MG63 (cell line): ENCODE measurements at places on chromosomes 2 and 18. TPM values are rescaled to one million over a fixed set of nuclear protein-coding genes. Genes with fewer than 3 reads are reported as not detected.

The AMMECR1L gene
- 12.9 and 17.2 TPM in 2 replicates for total RNA-seq

GRCh38 chr18:55316486-55317184 lies 271.4 kb downstream of the TCF4 start:
- DNase-seq: no peak

The PROM2 gene
- 2.0 and 2.3 TPM in 2 replicates for total RNA-seq

DNA sequence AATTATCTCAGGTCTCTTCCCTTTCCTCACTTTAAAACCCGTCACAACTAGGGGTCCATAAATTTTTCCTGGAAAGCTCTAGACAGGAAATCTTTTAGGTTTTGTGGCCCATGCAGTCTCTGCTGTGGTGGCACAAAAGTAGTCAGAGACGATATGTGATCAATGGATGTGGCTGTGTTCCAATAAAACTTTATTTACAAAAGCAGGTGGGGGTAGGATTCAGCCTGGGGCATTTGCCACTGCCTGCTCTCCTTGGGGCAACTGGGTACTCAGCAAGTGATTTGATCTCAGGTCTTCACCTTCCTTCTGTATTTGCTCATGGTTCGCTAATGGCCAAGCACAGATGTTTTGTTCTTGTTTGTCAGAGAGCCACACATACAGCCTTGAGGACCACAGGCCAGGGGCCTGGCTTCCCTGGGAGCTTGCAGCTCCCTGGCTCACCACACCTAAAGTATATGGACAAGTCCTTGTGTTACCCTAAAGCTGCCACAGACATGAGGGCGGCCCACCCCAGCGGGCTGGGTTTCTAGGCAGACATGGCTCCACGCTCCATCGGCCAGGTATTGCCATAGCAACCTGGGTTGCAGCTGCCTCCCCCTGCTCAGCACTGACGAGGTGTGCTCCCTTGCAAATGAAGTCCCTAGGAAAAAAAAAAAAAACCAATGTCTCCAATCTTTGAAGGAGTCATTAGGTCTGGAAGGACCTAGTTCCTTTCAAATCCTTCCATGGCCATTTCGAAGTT lies 89.7 kb upstream of the YWHAQ start:
- DNase-seq: no peak

DNA sequence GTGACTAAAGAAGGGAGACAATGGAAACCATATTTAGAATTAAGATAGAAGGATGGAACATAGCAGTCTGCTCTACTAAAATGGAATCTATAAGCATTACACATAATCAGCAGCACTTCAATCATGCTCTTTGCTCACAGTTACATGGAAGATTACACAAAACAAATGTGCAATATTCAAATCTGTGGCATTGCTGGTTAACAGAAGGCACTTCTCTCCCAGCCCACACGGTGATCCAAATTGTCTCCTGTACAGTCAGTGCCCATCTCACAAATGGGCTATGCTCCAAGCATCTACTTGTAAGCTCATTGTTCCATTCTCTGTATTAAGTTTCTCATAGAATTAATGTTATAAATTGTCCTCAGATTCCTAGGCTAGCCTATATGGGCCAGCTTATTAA lies 716.6 kb downstream of the NRXN1 start:
- DNase-seq: no peak

DNA sequence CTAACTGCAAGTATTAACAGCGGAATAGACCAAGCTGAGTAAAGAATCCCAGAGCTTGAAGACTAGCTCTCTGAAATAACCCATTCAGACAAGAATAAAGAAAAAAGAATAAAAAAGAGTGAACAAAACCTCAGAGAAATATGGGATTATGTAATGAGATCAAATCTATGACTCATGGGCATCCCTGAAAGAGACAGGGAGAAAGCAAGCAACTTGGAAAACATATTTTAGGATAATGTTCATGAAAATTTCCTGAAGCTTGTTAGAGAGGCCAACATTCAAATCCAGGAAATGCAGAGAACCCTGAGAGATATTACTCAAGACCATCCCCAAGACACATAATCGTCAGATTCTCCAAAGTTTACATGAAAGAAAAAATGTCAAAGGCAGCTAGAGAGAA lies 17.3 kb downstream of the PFN4 start:
- DNase-seq: no peak

DNA sequence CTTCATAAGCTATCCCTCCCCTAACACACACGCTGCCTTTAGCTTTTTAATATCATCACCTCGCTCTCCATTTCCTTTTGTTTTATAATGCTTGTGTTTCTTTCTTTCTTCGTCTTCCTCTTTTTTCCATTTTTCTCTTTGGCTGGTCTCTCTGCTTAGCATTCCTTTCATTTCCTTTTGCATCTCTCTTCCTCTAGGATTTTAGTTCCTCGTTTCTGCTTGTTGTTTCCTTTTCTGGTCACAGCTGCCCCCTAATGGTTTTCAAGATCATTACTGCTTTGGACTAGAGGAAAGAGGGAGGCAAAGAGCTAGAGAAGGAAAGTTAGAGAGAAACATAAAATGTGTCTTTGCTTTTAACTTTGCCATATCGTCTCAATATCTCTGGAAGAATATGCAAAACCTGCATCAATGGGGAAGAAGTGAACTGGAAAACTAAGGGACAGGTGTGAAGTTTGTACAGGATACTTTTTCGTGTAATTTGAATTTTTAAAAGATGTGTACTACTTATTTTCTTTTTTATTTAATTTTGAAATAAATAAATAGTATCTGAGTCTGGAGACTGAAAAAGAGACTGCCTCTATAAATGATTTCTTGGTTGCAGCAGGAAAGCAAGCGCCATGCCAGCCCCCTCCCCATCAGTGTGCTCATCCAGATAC lies 6.3 kb upstream of the NRP2 start:
- no peak for DNase-seq

DNA sequence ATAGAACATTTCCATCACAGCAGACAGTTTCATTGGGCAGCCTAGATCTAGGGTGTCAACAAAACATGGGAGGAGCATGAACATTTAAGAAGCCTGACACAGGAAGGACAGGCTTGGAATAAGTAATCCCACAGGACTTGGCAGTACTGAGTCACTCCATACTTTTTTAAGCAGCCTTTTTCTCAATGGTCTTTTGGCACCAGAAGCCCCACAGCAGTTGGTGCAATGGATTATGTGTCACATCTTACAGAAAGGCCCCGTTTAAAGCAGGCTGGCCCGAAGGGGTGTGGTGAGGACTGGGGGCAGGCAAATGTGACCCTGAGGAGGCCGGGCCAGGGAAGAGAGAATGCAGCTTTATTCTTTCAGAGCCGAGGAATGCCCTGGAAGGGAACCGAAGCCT lies 26.6 kb downstream of the SPTBN1 start:
- peak; percentile 86 for DNase-seq

The ATOH8 gene
- 43.5 and 59.1 TPM in 2 replicates for total RNA-seq

DNA sequence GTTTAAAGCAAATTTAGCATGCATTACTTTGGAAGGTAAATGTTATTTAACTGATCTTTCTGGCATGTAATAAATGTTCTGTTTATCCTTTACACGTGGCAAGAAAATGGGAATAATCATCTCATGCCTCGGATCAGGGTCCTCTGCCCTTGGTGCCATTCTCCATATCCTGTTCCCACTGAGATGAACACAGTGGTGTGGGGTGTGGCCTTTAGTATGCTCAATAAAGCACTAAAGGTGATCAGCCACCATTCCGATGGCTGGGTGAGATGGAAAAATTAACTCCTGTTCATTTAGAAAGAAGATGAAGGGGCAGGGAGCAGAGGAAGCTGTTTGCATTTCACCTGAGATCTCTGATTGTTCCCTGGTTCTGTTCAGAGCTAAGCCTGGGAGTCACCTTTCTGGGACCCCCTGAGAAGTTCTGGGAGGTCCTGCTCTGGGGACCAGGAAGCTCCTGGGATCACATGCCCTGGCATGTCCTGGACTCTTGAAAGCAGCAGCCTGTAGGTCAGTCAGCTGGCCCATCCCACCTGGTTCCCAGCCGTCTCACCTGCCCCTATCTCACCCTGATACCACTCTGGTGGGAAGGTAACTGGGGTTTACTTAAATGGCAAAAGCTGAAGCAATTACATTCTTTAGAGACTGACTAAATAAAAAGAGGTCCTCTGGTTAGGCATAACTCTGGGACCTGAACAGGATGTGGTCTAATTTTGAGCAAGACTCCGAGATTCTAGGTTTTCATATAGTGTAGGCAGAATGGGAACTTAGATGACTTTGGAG lies 288.9 kb upstream of the EPAS1 start:
- no peak for DNase-seq

DNA sequence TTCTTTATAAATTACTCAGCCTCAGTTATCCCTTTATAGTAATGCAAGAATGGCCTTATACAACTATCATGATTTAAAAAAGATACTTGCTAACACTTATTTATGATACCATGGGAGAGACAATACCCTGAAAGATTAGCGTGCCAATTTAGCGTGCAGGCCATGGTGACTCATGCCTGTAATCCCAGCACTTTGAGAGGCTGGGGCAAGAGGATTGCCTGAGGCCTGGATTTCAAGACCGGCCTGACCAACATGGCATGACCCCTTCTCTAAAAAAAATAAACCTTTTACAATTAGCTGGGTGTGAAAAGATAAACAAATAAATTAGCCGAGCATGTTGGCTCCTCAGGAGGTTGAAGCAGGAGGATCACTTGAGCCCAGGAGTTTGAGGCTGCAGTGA lies 493.4 kb upstream of the FSIP2 start:
- no peak for DNase-seq

The TAF4B gene
- total RNA-seq: 3.7 and 5.7 TPM in 2 replicates

DNA sequence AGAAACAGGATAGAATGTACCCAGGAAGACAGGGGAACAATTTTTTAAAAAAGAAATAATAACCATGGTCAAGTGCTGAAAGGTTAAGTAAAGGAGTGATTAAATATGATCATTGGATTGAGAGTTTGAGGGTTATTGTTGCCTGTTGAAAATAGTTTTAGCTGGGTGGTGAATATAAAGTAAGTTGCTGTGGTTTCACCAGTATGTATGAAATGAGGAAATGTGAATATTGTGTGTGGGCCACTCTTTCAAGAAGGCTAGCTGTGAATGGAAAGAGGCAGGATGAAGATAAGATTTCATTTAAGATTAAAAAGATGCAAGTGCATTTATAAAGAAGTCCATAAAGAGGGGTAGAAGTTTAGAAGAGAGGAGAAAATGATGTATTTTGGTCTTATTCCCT lies 53.8 kb downstream of the GULP1 start:
- no peak for DNase-seq

DNA sequence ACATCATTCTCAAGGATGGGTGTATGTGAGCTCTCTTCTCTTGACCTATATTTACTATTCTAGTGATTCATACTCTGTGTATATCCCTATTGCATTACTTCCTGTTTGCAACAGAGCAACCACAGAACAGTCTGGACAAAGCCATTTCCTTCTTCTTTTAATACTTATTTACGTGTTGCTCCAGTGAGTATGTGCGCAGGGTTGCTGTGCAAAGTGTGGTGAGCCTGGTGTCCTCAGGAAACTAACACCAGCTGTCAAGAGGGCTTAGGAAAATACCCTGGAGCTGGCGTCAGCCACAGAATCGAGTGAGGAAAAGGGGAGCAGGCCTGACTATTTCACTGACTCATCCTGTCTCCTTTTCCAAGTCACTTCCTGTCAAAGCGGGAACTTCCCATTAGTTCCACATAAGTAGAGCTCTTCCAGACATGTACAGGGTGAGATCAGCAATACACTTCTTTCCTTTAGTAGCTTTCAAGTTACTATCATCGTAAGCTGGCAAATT lies 214.1 kb upstream of the COPS8 start:
- DNase-seq: peak; percentile 92

DNA sequence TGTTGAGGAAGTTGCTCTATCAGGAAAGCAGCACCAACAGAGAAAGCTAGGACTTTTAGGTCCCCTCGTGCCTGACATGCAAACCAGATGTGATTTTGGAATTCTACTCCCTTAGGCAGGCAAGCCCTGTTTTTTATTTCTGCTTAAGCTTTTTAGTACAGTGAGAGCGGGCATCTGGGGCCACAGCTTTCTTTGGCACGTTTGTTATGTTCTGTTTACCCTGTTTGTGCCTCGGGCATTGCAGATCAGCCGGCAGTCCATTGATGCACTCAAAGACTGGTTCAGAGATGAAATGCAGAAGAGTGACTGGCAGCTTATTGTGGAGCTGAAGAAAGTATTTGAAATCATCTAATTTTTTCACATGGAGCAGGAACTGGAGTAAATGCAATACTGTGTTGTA lies 61.9 kb downstream of the EIF5B start:
- no peak for DNase-seq

DNA sequence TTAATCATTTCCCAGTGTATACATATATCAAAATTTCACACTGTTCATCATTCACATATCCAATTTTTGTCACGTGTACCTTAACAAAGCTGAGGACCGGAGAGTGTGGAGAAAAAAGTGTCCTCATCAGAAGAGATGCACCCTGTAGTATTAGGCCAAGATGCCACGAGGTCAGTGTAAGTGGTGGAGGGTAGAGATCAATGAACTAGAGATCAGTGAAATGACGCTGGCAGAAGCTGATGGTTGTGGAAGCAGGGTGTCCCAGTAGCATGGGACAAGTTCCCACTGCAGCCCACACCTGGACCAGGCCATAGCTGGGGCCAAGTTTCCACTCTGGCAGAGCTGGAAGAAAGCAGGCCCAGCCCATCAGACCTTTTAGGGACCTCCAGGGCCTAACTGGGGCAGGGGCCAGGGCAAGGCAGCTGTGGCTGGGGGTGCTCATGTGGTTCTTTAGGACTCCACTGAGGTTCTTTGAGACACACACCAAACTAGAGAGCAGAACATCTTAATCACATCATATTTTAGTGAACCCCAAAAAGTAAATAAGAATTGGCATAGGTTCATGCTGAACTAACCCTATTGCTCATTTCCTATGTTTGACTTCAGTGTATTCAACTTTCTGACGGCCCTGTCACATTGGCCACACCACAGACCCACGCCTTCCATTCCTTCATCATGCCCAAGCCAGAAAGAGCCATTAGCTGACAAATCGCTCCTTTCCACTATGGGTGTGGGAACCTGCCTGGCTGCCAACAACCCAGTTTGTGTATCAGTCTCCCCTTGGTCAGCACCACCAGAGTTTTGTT lies 21.6 kb upstream of the GPR55 start:
- DNase-seq: no peak

The ACMSD gene
- total RNA-seq: not detected in 2 replicates

GRCh38 chr2:217316743-217317142 lies 456.9 kb upstream of the TNP1 start:
- no peak for DNase-seq

DNA sequence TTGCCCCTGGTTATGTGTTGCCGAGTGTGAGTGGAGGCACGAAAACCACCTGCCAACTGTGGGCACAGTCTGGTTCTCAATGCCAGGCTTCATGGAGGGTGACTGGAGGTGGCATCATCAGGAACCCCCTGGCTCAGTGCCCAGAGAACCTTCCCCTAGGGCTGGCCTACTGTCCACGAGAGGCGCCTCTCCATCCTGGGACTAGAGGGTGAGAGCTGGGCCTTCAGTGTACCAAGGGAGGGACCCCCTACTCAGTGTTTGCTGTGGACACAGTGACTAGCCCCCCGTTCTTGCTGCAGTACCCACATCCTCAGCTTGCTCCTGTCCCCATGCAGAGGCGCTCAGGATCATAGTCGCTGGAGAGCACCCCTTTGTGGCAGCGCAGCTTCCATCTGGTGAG lies 202.6 kb downstream of the HDAC4 start:
- no peak for DNase-seq

The SELENOI gene
- 4.8 and 10.0 TPM in 2 replicates for total RNA-seq

GRCh38 chr2:54665436-54665856 lies 58.0 kb upstream of the EML6 start:
- peak; percentile 12 for DNase-seq

The ZFP36L2 gene
- total RNA-seq: 9.6 and 19.7 TPM in 2 replicates
